ENCODE measurements at places on chromosomes 6 and 20.
A peak's percentile ranks its signal among the peaks of the same experiment; 100 is the strongest.

- DNase-seq = no peak
Measured at GRCh38 chr6:99110029-99110428, 162.3 kb upstream of the FBXL4 start.

GRCh38 chr20:34129518-34130162, 17.6 kb upstream of the EIF2S2 start:
- DNase-seq = peak; percentile 84

GRCh38 chr6:144778773-144779492, 493.8 kb downstream of the UTRN start:
- no peak for DNase-seq

DNA sequence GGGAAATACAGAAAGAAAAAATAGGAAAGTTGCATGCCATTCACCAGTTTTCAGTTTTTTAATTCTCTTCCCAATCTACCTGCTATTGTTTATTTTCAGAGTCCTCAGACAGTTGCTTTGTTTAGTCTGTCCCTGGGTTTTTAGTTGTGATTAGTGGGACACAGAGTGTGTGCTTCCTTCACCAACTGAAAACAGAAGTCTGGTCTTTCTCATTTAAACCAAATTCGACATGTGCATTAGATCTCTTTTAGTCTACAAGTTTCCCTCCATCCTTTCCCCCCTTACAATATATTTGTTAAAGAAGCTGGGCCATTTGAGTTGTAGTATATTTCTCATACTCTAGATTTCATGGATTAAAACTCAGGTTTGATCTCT, 58.7 kb upstream of the STMND1 start:
- DNase-seq = no peak

- no peak for DNase-seq
Measured at GRCh38 chr6:7895125-7895423, 15.5 kb downstream of the TXNDC5 start.

DNA sequence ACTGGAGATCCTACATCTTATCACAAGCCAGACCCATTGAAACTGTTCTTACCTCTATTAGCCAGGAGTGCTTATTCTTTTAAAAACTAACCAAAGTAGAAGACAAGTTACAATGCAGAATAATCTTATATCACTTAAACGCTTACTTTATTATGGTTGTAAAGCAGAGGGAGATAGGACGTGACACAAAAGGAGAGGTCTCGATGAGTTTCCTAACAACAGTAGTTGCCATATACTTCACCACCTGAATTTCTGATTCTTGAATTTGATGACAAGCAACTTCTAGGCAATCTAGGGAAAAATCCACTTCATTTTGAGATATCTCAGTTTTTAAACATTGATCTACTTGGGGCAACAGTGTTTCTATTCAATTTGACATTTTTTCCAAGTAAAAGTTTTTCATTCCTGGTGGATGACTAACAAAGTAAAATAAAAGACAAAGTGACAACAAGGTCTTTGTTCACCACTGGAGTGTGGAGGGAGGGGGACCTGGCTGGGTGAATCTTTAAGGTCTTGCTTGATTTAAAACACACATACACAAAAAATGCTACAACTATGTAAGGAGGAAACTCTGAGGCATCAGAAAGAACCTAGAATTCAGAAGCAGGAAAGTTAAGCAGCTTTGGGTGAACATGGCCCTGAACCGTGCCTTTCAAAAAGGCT, 110.9 kb downstream of the SMLR1 start:
- DNase-seq = peak; percentile 66

DNA sequence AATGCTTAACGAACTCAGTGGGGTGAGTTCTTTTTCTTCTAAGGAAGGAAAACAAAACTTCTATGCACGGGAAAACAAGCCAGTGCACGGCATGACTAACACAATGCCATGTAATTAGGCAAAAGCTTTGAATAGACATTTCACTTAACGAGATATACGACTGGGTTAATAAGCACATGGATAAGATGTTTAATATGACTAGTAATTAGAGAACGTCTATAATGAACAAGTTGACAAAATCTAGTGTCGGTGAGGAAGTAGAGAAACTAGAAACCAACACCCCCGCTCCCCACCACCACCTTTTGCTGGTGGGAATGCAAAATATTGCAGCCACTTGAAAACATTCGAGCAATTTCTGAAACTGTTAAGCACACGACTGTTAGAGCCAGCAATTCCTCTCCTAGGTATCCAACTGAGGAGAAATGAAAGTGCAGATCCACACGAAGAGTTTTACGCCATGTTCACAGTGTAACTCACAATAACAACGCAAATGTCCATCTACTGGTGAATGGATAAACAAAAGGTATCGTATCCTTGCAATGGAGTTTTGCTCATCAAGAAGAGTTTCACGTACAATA, 644.9 kb upstream of the AGPAT4 start:
- no peak for DNase-seq

DNA sequence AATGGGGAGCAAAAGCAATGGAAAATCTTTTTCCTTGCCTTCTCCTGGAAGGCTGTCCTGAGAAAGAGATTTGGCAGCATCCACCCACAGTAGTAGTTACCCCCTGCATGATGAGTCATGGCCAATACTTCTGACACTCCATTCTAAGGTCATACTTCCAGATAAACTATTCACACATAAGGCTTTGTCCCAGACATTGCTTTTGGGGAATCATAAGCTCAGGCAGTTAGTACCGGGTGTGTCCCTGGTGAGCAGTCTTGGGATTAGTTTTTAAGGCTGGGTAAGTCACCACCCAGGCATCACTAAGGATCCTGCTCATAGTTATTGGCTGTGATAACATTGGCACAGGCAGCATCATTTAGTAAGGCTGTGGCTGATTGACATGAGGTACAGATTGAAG, 160.6 kb upstream of the GGTLC1 start:
- DNase-seq = no peak

- DNase-seq = no peak
Measured at GRCh38 chr6:157151989-157152388, 171.3 kb downstream of the TMEM242 start.

- DNase-seq = no peak
Measured at GRCh38 chr20:48230216-48230615, 444.9 kb upstream of the SULF2 start.

GRCh38 chr6:35298625-35299140, 1.1 kb downstream of the DEF6 start:
- DNase-seq = no peak

- no peak for DNase-seq
Measured at GRCh38 chr20:57053793-57054552, 212.5 kb downstream of the BMP7 start.

DNA sequence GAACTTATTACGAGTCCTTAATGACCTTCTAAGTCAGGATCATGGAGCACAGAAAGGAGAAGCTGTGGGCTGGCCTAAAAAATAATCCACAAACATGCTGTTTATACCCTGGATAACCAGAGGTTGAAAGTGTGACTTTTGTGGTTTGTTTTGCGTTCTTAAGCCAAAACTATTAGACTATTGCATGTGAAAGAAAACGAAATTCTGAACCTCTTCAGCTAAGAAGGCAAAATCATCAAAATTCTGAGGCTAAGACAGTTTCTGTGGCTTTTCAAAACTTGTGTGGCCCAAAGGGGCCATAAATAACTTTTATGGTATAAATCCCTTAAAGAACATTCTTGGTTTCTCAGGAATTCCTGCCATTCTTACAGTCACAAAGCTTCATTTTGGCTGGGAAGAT, 251.0 kb downstream of the UST start:
- no peak for DNase-seq

DNA sequence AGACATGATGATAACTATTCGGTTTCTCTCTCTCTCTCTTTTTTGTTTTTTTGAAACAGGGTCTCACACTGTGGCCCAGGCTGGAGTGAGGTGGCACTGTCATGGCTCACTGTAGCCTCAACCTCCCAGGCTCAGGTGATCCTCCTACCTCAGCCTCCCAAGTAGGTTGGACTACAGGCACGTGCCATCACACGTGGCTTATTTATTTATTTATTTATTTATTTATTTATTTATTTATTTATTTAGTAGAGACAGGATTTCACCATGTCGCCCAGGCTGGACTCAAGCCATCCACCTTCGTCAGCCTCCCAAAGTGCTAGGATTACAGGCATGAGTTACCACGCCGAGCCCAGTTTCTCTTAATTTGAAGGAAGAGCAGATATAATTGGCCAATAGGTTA, 427.9 kb upstream of the JAG1 start:
- no peak for DNase-seq

- no peak for DNase-seq
Measured at GRCh38 chr6:3208098-3208774, 19.2 kb downstream of the TUBB2B start.

GRCh38 chr6:158797331-158798310, 21.5 kb downstream of the EZR start:
- DNase-seq = no peak

- peak; percentile 80 for DNase-seq
Measured at GRCh38 chr20:34473262-34473883, 42.8 kb upstream of the DYNLRB1 start.

GRCh38 chr6:7431674-7432390, 42.2 kb downstream of the RIOK1 start:
- no peak for DNase-seq

DNA sequence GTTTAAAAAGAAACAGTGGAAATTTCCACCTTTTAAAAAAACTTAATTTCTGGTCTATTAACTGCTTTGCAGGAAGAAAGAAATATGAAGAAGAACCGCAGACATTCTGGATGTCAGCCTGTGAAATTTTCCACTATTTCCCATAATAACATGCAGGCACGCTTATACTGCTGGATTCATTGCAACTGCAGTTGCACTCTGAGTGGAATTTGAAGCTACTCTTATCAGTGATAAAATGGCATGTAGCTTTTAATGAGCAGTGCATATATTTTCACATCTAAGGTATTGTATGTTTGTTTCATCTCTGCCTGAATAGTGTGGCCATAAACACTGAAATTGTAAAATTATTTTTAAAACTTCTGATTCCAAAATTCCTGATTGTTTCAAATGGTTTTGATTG, 28.2 kb downstream of the NCOA3 start:
- DNase-seq = no peak

- DNase-seq = no peak
Measured at GRCh38 chr6:17045581-17046322, 56.1 kb upstream of the STMND1 start.

DNA sequence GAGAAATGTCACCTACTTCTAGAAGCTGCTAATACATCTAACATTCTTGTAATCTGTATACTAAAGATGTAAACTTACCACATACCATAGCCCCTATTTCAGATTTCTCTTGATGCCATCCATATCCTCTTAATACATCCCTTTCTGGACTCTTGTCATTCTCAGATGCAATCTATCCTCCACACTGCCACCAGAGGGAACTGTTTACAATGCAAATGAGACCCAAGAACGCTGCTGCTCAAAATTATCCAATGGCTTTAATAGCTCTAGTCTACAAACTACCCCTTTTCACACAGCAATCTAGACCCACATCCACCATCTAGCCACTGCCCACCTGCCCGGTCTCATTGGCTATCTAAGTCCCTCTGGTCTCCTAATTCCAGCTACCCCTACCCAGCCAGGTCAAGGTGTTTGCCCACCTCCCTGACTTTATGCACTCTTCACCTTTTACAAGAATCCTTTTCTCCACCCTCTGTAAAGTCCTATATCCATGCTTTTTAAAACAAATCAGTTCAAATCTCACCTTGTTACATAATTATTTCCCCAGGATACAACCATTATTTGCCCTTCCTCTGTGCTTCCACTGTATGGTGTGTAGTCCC, 14.8 kb downstream of the FAXC start:
- DNase-seq = peak; percentile 45

DNA sequence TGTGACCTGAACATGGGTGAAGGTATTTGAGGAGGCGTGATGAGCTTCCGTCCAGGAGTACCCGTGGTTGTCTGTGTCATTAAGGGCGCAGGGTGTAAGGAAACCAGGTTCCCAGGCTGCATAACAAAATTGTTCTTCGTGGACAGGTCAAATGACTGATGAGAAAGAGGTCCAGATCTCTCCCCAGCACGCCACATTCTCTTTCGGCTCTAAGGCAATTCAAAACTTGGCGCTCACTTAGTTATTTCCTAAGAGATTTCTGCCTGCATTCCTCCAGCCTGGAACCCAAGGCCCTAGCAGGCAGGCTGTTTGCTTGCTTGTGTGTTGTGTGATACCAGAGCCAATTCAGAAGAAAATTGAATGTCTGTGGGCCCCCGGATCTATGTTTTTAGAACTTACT, 139.9 kb downstream of the AGPAT4 start:
- no peak for DNase-seq

DNA sequence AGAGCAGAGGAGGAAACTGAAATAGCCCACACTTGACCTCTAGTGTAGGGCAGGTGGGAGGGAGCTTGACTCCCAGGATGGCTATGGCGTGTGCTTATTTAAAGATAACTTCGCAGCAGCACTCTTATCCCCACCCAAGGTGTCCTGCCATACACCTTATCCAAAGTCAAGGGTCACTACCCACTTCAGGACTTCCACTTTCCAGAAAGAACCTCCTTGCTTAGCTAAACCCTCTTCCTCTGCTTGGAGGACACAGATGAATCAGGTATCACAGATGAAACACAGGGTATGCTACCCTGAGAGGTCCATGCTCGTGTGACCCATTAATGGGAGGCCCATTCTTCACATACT, 2.3 kb downstream of the RIN2 start:
- no peak for DNase-seq

- DNase-seq = no peak
Measured at GRCh38 chr20:58254890-58255289, 26.4 kb upstream of the ANKRD60 start.

Data from Calu3 (cell line).